CD4-positive, alpha-beta T cell treated with Interleukin-2 at 100 ng/mL for 4 hours (primary cell): ENCODE measurements at places on chromosomes 13 and 19.

DNA sequence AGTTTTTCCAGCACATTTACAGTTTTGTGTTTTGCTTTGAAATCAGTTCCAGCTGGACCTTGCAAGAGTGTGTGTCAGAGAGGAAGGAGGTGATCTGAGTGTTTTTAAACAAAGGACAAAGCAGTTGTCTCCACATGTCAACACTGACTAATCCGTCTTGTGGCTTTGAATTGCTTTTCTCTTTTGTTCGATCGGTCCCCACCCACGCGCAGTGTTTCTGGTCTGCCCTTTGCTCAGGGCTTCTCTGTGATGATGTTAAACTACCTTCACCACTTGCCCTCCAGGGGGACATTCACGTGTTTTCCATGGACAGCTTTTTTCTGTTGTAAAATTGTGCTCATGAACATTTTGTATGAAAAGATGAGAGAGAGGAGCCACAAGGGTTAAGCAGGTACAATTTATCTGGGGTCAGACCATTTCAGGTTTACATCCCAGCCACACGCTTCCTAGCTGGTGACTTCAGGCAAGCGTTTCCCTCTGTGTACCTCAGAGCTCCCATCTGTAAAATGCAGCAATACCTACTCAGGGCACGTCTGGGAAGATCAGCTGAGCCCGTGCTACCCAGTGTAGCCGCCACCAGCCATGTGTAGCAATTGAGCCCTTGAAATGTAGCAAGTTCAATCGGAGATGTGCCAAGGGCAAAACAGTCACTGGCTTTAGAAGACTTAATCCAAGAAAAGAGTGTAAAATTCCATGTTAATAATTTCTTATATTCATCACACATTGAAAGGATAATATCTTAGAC lies 13.5 kb upstream of the PLA2G4C start:
- no peak for DNase-seq

- no peak for DNase-seq
Observed at GRCh38 chr13:113924184-113924901, 49.5 kb downstream of the C13orf46 start.

DNA sequence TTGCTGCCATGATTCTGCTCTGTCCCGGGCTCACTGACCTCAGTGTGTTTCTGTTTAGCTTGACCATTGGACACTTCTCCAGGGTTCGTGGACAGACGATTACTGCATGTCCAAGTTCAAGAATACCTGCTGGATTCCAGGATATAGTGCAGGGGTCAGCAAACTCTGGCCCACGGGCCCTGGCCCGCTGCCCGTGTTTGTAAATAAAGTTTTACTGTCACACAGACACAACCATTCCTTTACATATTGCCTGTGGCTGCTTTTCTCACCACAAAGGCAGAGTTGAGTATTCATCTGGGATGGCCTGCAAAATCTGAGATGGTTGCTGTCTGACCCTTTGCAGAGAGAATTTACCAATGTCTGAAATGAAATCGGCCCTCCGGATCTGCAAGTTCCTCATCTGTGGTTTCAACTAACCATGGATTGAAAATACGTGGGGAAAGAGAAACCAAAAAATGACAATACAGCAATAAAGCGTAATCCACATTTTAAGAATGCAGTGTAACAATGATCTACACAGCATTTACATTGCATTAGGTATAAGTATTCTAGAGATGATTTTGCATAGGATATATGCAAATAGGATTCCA lies 25.9 kb upstream of the F2RL3 start:
- no peak for DNase-seq

- DNase-seq, result no peak
Observed at GRCh38 chr19:44572581-44572900, 40.8 kb upstream of the IGSF23 start.

GRCh38 chr19:57648331-57649003 lies 15.5 kb downstream of the ZNF211 start:
- DNase-seq, result no peak

DNA sequence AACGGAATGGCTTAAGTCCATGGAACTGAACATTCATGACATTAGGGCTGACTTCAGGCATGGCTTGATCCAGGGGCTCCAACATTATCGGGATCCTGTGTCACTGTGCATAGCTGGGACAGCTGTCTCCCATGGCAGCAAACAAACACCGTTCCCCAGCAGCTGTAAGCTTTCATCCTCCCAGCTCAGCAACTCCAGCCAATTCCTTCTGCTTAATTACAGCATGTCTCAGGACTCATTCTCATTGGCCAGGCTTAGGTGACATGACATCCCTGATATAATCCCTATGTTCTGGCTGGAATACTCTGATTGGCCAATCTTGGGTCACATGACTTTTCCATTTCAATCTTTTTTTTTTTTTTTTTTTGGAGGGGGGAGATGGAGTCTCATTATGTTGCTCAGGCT lies 10.9 kb upstream of the TLE5 start:
- no peak for DNase-seq

DNA sequence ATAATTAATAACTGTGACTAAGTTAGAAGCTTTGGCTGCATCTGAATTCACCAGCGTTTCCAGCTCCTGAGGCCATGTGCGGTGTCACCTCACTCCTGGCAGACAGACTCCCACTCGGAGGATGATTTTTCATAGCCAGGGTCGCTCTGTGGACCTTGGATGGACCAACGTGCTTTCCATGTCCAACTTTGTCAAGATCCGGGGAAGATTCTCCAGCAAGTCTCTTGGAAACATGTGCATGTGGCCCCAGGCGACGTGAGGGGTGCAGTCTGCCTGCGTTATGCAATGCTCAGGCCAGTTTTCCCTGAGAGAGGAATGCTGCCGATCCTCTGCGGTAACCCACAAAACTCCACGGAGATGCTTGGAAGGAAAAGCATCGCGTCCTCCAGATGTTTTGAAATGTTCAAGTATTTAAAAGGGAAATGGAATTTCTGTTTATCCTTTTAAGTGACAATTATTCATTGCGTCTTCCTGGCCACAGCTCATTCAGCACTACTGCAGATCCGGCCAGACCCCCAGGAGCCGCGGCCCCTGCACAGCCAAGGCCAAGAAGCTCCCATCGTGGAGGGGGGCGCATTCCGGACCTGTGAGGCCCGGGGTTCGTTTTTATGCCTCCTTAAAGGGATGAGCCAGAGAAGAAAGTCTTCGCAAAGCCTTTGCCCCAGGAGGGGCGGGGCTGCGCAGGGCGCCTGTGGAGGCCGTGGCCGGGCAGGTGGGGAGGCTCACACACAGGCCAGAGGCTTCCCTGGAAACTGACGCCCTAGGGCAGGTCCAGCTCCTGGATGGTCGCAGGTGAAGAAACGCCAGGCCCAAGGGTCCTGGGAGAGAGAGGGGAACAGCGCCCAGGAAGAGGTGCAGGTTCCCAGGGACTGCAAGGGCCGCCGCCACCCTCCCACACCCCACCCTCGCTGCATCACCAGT lies 46.0 kb downstream of the C13orf46 start:
- DNase-seq, result no peak

- DNase-seq, result no peak
Observed at GRCh38 chr19:1141944-1142343, 32.1 kb downstream of the SBNO2 start.

GRCh38 chr19:38852231-38853044 lies 2.7 kb upstream of the HNRNPL start:
- peak; percentile 79 for DNase-seq

DNA sequence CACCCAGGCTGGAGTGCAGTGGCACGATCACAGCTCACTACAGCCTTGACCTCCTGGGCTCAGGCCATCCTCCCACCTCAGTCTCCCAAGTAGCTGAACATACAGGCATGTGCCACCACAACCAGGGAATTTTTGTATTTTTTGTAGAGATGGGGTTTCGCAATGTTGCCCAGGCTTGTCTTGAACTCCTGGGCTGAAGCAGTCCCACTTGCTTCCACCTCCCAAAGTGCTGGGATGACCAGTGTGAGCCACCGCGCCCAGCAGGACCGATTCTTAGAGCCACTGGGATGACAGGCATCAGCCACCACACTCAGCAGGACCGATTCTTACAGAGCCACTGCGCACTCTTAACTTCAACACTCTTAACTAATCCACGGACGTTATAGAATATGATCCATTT lies 54.9 kb upstream of the RANBP3 start:
- no peak for DNase-seq

DNA sequence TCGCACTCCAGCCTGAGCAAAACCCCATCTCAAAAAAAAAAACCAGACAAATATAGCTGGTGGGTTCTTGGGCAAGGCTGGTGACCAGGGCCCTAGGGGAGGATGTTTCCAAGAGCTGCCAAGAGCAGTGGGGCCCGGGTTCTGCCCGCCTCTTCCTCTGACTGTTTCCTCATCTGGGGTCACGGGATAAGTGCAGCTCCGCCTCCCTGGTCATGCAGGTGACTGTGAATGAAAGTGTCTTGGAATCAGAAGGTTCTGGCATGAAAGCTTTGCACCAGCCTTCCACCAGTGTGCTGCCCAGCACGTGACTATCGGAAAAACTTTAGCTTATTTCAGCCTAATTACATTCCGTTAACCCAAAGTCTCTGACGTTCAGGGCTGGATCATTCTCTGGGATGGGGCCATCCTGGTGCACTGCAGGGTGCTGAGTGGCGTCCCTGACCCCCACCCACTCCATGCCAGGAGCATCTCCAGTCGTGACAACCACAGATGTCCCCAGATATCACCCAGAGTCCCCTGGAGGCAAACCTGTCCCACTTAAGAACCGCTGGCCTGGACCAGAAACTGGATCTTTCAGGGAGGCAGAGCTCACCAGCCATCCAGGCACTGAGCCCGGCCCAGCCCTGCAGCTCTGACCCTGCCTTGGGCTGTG lies 85.6 kb downstream of the GNG7 start:
- DNase-seq, result no peak

DNA sequence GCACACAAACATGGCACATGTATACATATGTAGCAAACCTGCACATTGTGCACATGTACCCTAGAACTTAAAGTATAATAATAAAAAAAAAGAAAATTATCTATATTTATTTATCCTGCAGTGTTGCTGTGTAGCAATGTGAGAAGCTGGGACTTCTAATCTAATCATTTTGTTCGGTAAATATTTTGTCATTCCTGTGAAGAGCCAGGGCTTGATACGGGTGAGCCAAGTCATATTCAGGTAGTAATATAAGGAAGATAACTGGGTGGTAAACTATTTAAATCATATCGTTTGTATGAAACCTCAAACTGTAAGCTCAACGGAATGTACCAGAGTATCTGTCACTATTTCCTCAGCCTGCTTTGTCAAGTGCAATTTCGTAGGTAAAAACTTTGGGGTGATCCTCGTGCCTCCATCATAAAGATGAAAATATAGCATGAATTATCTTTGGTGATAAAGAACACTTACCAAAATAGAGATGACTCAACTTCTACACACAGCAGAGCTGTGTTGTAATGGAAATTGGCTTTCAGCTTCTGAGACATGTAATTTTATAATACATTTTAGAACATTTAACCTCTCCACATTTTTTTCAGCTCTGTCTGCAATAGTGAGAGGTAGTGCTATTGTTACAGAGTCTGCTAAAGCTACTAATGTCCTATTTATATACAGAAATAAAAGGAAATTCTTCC lies 92.9 kb downstream of the PCDH9 start:
- DNase-seq, result no peak

DNA sequence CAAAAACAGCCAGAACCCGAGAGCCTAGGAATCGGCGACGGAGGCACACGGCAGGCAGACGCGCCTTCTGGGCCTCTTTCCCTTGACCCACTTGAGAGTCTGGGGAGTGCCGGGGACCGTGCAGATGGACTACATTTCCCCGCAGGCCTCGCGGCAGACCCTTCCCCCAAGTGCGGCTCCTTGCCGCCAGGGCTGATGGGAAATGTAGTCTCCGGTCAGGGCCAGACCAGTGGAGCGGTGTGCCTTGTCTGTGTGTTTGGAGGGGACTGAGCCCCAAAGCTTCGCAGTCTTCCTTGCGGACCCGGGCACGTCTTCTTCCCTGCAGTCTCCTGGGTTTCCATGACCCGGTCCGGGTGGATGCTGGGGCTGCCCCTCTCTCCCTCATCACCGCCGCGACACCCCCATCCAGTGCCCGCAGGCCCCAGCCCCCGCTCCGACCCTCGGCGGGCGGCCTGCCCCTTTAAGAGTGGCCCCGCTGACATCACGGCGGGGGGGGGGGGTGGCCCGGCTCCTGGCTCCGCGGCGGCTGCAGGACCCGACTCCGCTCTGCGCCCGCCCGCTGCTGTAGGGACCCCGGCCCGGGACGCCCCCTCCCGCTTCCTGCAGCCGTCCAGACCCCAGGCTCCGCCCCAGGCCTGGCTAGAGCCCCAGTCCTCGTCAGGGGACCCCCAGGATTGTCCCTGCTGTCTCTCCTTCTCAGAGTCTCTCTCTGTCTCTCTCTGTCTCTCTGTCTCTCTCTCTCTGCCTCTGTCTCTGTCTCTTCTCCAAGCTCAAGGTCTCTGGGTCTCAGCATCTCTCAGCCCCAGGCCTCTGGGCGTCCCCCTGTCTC lies 758 bp upstream of the CACNG7 start:
- peak; percentile 14 for DNase-seq

- DNase-seq, result no peak
Observed at GRCh38 chr19:1591421-1592023, 1.1 kb downstream of the MBD3 start.

DNA sequence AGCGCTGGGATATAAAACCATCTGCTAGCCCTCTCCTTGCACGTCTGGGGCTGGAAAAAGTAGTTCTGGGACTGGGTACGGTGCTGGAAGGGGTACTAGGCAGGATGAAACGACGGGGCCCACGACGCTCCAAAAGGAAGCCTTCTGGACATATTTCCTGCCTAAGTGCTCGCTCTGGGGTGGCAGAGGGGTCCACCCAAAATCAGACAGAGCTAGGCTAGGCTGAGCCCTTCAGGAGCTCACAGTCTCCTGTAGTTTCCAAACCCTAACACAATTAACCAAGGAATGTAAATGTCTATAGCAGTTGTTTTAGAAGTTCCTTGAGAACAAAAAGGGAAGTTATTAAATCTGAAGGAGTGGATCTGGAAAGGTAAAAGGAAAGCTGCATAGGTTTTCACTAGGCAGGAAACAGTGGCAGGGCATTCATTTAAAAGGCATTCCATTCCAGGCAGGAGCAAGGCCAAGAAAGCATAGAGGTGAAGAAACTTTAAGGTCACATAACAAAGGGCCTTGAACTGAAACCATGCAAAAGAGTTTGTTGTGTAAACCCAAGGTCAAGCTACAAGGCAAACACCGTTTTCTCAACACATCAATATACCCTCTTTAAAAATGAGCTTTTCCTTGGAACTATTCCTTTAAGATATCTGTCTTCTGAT lies 634 bp upstream of the DIAPH3 start:
- DNase-seq, result peak; percentile 4

DNA sequence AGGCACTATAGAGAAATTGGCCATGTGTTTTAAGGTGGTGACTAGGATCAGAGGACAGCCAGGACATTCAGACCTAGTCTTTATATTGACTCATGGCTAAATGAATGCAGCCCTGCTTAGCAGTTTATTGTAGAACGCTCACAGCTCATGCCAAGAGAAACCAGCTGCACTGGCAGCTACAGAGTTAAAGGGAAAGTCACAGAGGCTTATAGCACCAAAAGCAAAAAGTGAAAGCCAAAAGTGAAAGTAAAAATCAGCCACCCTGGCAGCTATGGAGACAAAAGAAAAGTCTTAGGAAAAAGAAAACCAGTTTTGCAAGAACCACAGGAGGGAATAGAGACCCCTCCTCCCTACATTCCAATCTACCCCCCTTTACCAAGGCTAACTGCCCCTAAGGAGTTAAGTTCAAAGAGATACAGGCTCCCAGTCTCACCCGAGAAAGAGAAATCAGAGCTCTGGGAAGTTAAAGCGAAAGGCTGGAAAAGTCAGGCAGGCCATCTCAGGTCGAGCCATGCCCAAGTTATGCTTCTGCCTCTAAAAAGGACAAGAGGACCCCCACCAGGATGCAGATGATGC lies 99.0 kb downstream of the ZNF429 start:
- DNase-seq, result peak; percentile 23
